Daoy (cell line): ENCODE measurements at places on chromosomes 12 and 14. TPM values are rescaled to one million over a fixed set of nuclear protein-coding genes. Genes with fewer than 3 reads are reported as not detected.

The ZNF385A gene
- total RNA-seq: 0.34 TPM in 1 of 2 replicates, not detected in the other

GRCh38 chr14:105019861-105020814 lies 745 bp downstream of the CDCA4 start:
- DNase-seq: peak; percentile 60

The HSPB8 gene
- total RNA-seq: 56.1 and 58.4 TPM in 2 replicates

DNA sequence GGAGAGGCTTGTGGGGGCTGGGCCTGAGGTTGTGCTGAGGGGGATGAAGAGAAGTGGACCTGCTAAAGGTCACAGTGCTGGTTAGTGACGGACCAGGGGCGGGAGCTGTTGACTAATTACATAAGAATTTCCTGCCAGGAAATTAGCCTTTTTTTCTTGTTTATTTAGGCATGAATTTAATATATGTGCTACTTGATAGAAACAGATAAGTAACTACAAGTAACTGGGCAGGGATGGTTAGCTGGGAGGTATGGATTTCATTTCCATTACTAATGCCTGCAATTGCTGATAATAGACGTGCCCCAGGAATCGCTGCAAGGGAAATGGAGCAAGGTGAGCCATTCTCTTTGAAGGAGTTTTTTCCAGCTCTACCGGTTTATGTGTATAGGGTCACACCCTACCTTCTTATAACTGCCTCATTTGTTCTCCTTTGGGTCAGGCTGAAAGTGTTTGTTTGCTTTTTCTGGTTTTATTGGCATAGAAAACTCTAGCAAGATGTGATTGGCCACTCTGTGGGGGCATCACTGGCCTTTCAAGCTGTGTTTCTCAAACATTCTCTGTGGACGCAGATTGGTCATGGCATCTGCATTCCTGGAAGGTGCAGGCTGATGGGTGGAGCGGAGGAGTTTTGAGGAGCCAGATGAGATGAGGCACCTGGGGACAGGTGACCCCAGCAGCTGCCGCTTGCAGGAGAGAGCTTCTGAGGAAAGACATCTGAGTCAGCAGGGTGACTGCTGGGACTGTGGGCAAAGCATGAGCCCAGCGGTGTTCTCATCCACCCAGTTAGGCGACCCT lies 19.0 kb upstream of the GPRC5A start:
- DNase-seq: peak; percentile 63

GRCh38 chr12:58969237-58969636 lies 48.9 kb upstream of the LRIG3 start:
- no peak for DNase-seq

DNA sequence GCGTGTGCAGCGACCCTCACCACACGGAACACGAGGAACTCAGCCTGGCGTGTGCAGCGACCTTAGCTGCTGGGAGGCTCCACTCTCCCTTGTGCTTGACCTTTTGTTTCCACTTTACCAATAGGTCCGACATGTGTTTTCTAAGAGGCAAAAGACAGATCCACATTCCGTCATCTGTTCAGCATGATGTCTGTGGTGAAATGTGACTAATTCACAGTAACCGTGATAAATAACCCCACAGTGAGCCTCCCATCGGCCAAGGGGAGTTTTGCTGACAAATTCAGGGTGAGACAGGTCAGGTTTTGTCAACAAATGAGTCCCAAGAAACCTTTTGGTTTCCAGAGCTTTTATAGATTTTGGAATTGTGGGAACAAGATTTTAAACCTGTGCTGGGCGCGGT lies 55.9 kb downstream of the MOK start:
- DNase-seq: peak; percentile 82

DNA sequence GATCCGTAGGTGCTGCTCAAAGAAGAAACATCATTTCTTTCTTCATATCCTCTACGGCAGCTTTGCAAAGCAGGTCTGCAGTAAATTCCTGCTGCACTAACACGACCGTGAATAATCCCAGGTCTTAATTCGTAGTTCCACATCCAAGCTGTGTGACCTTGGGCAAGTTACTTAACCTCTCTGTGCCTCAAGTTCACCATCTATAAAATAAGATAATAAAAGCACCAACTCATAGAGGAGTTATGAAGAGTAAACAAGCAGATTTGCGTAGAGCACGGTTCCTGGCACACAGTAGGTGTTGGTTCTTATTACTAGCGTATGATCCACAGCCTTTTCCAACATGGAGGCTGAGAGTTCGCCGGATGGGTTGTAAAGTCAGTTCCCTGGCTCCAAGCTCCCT lies 3.6 kb downstream of the NCOR2 start:
- DNase-seq: no peak

The ZNF839 gene
- total RNA-seq: 8.5 and 14.9 TPM in 2 replicates

The GPR135 gene
- total RNA-seq: 1.8 and 4.1 TPM in 2 replicates

DNA sequence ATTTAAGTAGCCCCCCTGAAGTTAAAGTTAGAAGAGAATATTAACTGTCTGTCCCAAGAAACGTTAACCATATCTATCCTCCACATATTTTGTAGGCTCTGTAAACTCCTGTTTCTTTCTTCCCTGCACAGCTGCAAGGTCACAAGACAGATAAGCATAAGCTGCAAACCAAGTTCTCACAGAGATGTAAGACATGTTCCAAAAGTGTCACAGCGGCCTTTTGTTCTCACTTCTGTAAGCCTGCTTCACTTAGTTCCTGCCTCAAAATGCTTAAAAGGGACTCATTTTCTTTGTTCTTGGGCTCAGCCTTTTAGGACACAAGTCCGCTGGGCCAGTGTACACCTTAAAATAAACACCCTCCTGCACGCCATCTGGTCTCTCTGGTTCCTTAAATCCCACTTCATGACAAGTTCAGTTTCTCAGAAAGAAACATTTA lies 3.2 kb downstream of the RNASE1 start:
- no peak for DNase-seq

The VASH1 gene
- total RNA-seq: 2.7 and 2.9 TPM in 2 replicates

- DNase-seq: peak; percentile 96
These were observed 254.3 kb downstream of the MSRB3 start for GRCh38 chr12:65532764-65533163.

DNA sequence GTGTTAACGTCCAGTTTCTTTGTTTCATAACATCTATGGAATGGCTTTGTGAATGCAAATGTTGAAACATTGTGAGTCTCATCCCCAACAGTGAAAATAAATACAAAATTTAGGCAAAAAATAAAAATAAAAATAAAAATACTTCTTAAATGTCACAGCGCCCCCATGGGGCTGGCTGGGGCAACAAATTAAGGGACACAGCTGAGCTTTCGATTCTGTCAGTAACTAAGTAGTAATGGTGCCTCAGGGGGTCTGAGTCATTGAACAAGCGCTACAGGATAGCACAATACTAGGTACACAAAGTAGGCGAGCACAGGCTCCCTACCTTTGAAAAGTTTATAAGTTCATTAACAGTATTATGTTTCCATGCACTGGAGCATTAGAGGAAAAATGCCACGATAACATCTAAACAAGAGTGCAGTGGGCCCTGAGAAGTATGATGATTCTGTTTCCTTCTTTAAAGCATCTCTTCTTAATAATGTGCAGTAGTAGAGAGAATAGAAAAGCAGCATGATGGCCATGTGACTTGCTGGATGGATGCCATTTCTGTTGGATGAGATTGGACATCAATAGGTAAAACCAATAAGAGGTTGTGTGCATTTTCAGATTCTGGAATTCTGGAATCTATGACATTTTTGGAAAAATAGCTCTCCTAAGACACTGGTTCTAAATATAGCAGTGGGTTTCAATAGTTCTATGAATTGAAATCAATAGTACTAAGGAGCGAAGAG lies 667.2 kb downstream of the DIO2 start:
- DNase-seq: peak; percentile 22

- DNase-seq: peak; percentile 43
These were observed 47.0 kb upstream of the OR6J1 start for GRCh38 chr14:22691171-22691570.

The AQP6 gene
- total RNA-seq: 0.11 TPM in 1 of 2 replicates, not detected in the other

The RNASE3 gene
- not detected in 2 replicates for total RNA-seq

DNA sequence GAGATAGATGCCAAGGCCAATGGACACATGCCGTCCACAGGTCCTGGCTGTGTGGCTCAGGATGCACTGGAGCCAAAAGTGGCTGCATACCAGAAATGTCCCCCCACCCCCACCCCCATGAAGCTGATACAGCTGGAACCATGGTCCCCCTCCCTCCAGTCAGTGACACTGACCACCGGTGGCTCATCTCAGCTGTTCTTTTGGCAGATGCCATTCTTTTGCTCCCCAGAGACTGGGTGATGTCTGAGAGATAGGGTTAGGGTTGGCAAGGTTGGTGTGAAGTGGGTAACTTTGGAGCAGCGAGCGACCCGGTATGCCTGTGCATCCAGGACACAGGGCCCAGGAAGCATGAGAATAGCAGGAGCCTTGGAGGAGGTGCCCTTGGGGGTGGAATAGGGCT lies 285.6 kb downstream of the CACNA1C start:
- no peak for DNase-seq

DNA sequence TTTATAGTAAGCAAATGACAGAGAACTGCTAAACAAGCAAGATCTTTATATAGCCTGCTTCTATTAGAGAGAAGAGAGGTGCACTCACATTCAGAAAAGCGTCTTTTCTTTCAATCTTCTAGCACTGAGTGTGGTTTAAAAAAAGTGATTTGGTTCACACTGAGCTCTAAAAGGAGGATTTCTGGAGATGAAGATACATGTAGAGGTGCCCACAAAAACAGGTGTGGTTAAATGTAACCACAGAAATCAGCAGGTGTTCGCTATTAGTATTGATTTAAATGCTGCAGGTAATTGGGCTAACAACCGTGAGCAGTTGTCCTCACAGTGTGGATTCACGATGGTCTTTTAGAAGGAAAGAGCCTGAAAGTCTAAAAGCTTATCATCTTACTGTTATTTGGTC lies 10.7 kb downstream of the PKP2 start:
- DNase-seq: no peak

DNA sequence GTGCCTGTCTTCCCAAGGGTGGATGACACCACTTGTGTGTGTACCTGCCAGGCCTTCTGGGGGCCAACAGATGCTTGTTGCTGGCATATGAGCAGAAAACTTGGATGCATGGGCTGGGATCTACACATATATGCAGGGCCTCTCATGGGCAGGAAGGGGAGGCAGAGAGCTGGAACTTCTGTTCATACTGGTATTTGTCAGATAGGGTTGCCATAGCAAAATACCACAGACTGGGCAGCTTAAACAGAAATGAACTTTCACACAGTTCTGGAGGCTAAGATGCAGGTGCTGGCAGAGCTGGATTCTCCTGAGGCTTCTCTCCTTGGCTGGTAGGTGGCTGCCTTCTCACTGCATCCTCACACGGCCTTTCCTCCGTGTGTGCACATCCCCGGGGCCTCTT lies 121.8 kb downstream of the SUDS3 start:
- DNase-seq: no peak

The HOXC10 gene
- 5.3 and 18.7 TPM in 2 replicates for total RNA-seq

GRCh38 chr12:112937741-112938719 lies at the start of gene OAS3:
Gene OAS3, plus strand, starts transcription at chr12:112938474. Its CDS starts 57 bp downstream, at chr12:112938531.
- peak; percentile 95 for DNase-seq

- DNase-seq: peak; percentile 78
These were observed 4.3 kb downstream of the GAPDH start for GRCh38 chr12:6538420-6539313.

The DIO3 gene
- not detected in 2 replicates for total RNA-seq

The SMIM41 gene
- total RNA-seq: not detected in 2 replicates

DNA sequence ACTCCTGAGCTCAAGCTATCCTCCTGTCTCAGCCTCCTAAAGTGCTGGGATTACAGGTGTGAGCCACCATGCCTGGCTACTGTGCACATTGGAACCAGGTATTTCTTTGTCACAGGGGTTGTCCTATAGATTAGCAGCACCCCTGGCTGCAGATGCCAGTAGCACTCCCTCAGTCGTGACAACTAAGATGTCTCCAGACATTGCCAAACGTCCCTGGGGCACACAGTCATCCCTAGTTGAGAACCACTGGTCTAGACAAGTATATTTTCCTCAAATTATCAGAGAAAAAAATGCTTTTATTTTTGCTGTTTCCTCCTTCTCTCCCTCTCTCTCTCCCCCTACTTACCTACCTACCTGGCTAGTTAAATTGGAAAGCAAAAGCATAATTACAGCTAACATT lies 17.9 kb upstream of the P2RX7 start:
- DNase-seq: no peak

GRCh38 chr14:50228313-50228712 lies 3.1 kb downstream of the SOS2 start:
- DNase-seq: no peak

DNA sequence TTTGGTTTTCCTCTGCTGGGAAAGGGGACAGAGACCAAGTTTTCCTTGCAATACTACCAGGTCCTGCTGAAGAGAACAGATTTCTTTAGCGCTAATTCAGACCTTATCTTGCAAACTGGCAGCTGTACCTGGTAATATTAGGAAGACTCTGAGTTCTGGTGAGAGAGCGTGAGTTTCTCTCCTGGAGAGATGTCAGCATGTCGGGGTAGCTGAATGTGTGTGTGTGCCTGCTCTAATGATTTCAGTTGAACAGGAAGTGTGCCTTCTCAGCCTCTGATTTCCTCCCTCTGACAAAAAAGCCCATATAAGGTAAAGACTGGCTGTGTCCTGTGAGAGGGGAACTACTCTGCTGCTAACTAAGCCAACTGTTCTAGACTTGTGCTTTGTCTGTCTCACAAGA lies 10.3 kb upstream of the ERP27 start:
- DNase-seq: peak; percentile 63

- no peak for DNase-seq
These were observed 35.4 kb upstream of the NTF3 start for GRCh38 chr12:5396541-5396940.

- DNase-seq: no peak
These were observed 57.9 kb upstream of the CCDC91 start for GRCh38 chr12:28132398-28132797.

DNA sequence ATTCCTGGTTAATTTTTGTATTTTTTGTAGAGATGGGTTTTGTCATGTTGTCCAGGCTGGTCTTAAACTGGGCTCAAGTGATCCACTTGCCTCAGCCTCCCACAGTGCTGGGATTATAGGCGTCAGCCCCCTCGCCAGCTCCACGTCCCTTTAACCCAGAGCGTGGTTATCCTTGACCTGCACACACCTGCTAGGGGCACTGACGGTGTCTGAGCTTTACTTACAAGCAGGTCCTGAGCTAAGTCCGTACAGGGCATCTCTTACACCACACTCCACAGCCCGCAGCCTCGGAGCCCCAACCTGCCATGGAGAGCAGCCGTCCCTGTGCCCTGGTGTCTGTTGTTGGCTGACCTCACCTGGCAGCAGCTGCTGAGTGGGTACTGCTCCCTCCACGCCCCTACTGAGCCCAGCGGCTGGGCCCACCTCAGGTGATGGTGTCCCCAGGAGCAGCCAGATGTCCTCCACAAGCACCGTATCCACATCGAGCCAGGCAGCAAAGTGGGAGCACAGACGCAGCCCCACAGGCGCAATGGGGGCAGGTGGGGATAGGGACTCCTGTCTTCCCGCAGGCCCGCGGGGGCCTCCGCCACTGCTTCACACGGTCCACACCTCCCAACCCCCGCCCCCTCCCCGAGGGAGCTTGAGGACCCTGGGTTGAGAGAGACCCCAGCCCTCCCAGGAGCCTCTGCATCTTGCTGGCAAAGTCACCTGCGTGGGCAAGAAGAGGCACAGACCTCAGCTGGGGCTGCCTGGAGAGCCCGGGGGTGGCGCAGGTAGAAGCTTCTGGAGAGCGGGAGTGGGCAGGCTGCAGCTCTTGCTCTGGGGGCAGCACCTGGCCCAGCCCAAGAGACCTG lies 325.4 kb upstream of the SFSWAP start:
- no peak for DNase-seq

- DNase-seq: peak; percentile 56
These were observed 15.1 kb downstream of the RNF41 start for GRCh38 chr12:56206452-56207166.
